ENCODE measurements at places on chromosomes 4 and X.

- DNase-seq = no peak
These were observed 48.5 kb downstream of the APOOL start for GRCh38 chrX:85052205-85052604.

- no peak for DNase-seq
These were observed 102.5 kb downstream of the AMMECR1 start for GRCh38 chrX:110215411-110215810.

DNA sequence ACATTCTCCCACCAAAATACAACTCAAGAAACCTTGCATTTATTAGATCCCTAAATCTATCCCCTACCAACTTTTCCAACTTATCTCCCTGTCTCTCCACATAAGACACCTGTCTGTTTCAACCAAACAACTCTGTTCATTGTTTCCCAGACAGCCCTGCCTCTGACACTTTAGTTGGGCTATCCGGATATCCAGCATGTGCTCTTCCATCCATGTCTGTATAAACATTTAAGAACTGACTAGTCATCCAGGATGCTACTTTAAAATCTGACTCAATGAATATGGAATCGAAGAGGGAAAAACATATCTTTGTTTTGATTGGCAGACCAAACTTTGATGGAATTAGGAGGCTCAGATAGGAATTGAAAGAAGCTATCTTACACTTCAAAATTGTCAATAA lies 143.2 kb upstream of the DCAF8L1 start:
- DNase-seq = no peak

- DNase-seq = no peak
These were observed 388.9 kb downstream of the SPRY1 start for GRCh38 chr4:123785538-123785937.

DNA sequence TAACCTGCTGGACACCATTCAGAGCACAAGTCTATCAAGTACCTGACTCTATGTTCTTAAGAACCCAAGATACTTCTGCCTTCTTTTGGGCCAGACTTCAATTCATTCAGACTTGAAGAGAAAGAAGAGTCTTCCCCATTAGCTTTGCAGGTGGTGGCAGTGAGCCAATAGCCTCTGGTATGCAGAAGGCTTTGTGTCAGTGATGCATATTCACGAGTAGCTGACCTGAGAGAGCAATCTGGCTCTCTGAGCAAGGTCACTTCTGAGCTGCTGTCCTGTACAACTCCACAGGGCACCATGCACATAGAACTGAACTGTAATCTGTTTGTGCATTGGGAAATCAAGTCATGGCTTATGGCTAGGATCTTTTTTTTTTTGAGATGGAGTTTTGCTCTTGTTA lies 39.9 kb upstream of the SPINK2 start:
- no peak for DNase-seq

DNA sequence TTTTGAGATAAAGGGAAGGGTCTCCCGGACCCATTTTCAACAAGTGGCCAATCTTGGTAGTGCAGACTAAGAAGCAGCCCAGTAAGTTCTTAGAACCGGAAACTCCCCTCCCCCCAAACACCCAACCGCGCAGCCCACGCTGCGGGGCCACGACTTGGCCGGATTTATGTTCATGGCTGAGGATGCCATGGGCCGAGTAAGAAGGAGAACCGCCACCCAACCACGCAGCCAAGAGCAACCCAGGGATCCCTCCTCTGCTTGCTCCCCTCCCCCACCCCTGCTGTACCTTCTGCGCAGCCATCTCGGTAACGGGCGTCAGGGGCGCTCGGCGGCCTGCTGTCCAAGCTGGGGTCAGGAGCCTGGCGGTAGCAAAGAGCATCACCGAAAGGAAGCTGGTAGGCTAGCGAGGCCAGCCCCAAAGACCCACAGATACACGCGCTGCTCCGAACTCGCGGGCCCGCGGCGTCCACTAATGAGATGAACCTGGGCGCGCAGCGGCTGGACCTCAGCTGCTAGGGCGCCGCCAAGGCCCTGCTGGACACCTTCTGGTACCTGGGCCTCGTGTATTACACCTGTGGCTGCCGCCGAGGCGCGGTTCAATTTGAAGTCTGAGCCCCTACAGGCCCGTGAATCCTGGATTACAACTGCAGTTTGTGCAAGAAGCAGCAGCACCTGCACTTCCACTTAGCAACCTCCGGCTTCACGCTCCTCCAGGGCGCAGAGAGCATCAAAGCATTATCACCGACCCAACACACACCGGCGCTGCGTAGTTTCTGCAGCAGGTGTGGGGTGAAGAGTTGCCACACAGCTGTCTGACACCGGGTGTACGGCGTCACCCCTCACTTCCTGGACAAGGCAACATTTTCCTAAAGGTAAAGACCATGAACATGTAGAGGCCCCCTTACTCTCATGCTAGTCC lies 63.4 kb downstream of the NUDT10 start:
- no peak for DNase-seq

DNA sequence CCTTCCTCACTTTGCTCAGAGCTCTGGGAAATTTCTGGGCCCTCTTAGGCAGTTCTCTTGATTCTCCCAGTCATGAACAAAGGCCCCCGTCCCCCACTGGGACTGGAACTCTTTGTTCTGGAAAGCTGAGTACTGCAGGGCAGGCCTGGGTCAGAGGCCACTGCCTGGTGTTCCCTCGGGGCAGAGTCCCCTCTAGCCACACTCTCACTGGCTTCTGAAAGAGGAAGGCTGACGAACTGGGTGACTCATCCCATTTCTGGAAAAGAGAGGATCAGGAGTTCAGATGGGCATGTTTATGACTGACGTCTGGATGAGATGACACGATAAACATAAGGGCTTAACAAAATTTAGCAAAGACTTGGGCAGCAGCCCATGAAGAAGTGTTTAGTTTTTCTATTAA lies 47.7 kb downstream of the DDX3X start:
- no peak for DNase-seq

DNA sequence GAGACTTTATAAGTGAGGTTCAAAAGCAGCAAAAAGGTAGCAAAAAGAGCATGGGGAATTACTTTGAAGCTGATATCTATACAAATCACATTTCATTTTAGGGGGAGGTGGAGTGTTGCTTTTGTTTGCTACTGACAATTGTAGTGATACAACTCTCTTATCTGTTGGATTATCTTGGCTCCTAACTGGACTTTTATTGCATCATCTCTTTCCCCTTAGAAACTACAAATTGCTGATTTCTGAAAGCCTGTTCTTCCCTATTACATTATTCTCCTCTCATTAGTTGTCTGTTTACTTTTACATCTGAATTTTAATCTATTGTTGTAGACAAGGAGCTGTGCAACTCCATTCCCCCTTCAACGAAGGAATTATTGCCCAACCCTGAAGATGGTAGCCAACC lies 75.0 kb upstream of the GNPDA2 start:
- DNase-seq = no peak

GRCh38 chr4:69610484-69610883 lies 29.0 kb downstream of the UGT2A2 start:
- DNase-seq = no peak

- no peak for DNase-seq
These were observed 28.5 kb downstream of the ADGRA3 start for GRCh38 chr4:22487328-22487727.

- no peak for DNase-seq
These were observed at the start of gene CC2D2A for GRCh38 chr4:15469402-15470127. Gene CC2D2A, plus strand, starts transcription at chr4:15469882. Its CDS starts 6,051 bp downstream, at chr4:15475933.

- DNase-seq = no peak
These were observed 213.5 kb upstream of the TAPT1 start for GRCh38 chr4:16439768-16440167.

- no peak for DNase-seq
These were observed 10.0 kb upstream of the AFF1 start for GRCh38 chr4:86924811-86925210.

GRCh38 chr4:186037692-186038658 lies 31.0 kb upstream of the TLR3 start:
- DNase-seq = no peak

DNA sequence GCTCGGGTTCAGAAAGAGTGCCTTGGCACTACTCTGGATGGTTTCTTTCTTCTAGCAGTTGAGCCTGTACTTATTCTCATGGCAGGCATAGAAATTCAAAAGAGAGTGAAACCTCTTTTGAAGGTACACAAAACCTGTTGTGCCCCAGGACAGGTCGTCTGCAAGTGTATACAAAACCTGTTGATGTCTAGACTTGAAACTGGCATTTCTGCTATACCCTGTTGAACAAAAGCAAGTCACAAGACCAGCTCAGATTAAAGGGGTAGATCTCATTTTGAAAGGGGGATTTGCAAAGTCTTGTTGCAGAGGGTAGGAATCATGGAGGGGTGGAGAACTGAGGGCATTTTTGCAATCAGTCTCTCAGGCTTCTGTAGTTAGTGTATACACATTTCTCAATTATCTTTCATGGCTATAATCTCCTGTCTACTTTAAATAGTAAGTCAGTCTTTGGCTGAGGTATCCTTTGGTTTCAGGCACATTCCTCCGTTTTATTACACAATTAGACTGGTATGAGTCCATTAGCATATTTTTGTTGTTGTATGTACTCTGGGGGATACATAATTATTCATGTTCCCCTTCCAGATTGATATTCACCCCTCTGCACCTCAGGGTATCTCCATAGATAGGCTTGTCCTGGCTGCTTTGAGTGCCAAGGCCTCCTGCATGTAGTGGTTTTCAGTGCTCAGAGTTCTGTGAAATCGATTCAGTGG lies 251.4 kb downstream of the DTHD1 start:
- no peak for DNase-seq

All from activated gamma-delta T cell (primary cell).